ENCODE measurements at places on chromosomes 7 and 10. TPM values are rescaled to one million over a fixed set of nuclear protein-coding genes. Genes with fewer than 3 reads are reported as not detected.

DNA sequence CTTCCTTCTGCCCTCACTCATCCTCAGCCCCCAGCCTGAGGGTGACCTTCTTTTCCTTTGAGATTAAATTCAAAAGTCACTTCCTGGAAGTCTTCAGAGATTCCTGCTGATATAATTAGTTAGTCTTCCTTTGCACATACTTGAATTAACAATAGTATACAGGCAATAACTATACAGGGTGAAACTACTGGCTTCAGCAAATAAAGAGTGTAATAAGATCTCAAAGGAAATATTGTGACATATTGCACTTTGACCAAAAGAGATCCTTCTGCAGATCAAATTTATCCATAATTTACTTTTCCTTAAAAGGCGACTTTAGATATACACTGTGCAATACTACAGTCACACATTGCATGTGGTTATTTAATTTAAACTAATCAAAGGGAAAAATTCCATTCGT, 123.8 kb downstream of the SEMA3A start:
- DNase-seq = no peak

- no peak for DNase-seq
Observed at GRCh38 chr10:77210645-77211044, 427.0 kb downstream of the KCNMA1 start.

RBM20 gene
- 59.9 TPM for total RNA-seq

- DNase-seq = peak; percentile 87
Observed at GRCh38 chr10:69318106-69318866, 40.0 kb downstream of the HK1 start.

- no peak for DNase-seq
Observed at GRCh38 chr10:14191407-14191806, 139.3 kb downstream of the FRMD4A start.

- DNase-seq = no peak
Observed at GRCh38 chr7:23710000-23710399, at the start of gene STK31. TSS of gene STK31 (plus strand) at chr7:23710219. CDS start at chr7:23710286, 67 bp downstream.

SKIDA1 gene
- total RNA-seq = 2.6 TPM

DNA sequence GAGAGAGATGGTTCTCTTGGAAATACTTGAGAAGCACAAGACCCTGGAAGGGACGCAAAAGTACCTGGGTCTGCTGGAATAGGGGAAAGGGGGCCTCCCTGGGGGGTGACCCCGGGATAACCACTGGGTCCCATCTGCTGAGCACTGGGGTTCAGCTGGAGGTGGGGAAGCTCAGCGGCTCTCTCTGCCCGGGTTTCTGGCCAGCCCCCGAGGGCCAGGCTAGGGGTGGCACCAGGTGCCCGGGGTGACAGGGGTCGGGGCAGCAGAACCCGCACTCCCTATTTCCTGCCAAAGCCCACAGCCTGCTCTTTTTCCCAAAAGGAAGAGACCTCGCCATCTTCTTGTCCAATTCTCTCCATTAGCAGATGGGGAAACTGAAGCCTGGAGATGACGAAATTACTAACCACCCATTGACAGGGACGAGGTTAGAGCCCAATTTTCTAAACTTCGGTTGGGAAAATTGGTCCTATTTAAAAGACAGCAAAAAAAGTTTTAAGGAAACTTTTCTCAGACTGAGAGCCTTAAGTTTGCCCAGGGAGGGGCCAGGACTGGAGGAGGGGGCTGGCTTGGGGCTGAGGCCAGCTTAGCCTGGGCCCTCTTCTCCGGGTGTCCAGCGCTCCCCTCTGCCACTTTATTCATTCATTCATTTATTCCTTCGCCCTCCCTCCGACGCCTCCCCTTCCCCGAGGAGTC, 17.8 kb upstream of the GATA3 start:
- DNase-seq = no peak

- peak; percentile 80 for DNase-seq
Observed at GRCh38 chr10:113362645-113363091, 190.2 kb upstream of the HABP2 start.
